ENCODE measurements at places on chromosomes 2 and 18. TPM values are rescaled to one million over a fixed set of nuclear protein-coding genes. Genes with fewer than 3 reads are reported as not detected.

Gene NR4A2
- 2.2 TPM for total RNA-seq

Gene IL36G
- total RNA-seq: not detected

Gene VWA3B
- not detected for total RNA-seq

DNA sequence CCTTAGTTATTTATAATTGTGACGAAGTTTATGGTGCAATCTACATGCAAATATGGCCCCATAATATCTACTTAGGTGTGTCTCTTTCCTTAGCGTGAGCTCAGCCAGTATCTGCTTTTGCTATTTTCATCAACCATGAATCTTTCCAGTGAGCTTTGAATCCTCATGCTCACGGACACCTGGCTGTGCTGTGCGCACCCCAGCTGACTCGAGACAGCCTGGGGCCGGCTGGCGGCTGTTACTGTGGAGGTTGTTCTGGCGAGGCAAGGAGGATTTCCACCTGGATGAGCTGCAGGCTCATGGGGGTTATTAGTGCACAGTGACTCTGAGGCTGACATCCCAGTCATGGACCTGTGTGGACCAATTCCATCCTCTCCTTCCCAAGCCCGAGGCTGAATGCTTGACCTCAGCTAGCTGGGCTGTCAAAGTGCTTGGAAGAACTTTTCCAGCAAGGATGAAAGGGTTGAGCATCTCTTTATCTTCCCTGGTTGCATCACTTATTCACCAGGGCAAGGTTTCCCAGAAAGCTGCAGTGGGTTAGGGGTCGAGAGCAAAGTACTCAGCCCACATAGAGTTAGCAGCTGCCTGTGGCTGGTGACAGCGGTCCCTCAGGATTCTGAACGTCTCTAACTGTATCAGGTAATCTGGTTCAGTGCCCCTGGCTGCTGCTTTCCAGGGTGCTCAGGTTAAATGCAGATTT, 141.7 kb downstream of the ARL4C start:
- H3K27ac ChIP-seq: no peak overlapping the region
- H3K4me3 ChIP-seq: no peak overlapping the region
- DNase-seq: no peak
- H3K36me3 ChIP-seq: no peaks in the 10 kb centered on the region

DNA sequence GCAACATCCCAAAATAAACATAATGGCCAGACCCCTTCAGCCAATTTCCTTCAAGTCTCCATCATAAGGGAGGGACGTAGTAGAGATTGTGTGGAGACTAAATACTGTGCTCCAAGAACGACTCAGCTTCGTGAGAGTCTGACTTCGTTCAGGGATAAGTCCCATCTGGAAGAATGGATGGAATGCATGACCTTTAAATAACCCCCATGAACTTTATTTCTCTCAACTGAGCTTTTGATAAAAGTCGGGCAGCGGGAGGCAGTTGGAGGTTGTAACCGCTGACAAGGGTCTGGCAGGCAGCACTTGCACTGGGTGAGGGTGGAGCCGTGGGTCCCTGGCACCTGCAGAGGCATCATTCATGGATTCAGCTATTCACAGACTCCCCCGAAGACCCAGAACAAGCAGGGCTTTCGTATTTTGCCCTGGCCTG, 115.9 kb downstream of the ZFP36L2 start:
- no peaks in the 10 kb centered on the region for H3K36me3 ChIP-seq
- no peaks in the 10 kb centered on the region for H3K27me3 ChIP-seq
- DNase-seq: no peak
- no peak overlapping the region for H3K27ac ChIP-seq
- H3K4me1 ChIP-seq: no peaks in the 10 kb centered on the region

GRCh38 chr2:45844796-45845457, 193.5 kb downstream of the PRKCE start:
- H3K4me1 ChIP-seq: no peaks in the 10 kb centered on the region
- no peaks in the 10 kb centered on the region for H3K27me3 ChIP-seq
- H3K36me3 ChIP-seq: no peaks in the 10 kb centered on the region
- H3K27ac ChIP-seq: no peak overlapping the region
- no peak overlapping the region for H3K4me3 ChIP-seq

GRCh38 chr18:10681581-10682367, 155.9 kb downstream of the NAPG start:
- no peaks in the 10 kb centered on the region for H3K36me3 ChIP-seq
- H3K27ac ChIP-seq: no peak overlapping the region
- DNase-seq: no peak
- H3K4me1 ChIP-seq: no peaks in the 10 kb centered on the region
- no peaks in the 10 kb centered on the region for H3K27me3 ChIP-seq

DNA sequence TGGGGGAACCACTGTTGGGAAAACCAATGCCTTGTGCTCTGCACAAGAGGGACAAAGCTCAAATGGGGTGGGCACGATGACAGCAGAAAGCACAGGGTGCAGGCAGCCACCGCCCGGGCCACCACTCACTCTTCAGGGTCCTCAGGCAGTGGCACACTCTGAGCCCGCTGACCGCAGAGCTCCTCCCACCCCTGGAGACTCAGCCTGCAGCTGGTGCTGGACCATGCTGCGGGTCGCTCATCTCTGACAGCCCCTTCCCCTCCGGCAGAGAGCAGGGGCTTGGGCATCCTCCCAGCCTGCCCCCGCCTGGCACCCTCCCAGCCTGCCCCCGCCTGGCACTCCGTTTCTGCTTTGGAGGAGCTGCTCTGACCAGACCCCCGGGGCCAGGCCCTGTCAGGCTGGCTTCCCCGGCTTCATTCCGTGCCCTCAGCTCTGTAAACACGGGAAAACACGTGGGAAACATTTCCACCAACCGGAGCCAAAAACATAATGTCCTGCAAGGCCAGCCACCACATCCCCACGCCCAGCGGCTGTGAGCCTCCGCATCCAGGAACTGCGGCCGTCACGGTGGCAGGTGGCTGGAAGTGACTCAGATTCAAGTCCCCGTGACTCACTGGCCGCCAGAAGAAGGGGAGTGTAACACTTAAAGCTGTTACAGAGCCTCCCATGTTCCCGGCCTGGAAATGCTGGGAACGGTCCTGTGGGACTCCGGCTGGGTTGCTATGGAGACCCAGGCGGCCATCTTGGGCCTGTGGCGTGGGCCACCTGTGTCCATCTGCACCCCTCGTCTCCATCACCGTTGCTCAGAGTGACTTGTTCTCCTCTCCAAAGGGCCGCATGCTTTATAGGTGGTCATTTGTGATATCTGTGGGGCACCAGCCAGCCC, 6.8 kb upstream of the SNED1 start:
- no peaks in the 10 kb centered on the region for H3K27me3 ChIP-seq
- H3K4me1 ChIP-seq: no peaks in the 10 kb centered on the region
- DNase-seq: no peak
- H3K36me3 ChIP-seq: no peaks in the 10 kb centered on the region
- no peak overlapping the region for H3K27ac ChIP-seq

Data from naive thymus-derived CD4-positive, alpha-beta T cell (primary cell).